ENCODE measurements at places on chromosomes 16 and 17.

DNA sequence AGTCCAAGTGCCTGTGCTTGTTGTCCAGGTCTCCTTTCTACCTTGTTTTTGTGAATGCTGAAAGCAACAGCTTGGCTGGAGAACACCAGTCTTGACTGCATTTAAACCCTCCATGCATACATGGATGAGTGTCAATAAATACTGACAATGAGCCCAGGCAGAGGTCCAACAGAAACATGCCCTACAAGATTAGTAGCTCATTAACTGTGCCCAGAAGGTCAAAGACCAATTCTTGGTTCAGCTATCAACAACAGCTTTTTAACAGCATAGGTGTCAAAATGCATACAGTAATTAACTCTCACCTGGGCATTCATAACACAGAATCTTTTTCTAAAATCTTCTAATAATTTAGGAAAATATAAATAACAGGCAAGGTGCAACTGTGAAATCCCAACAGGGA, 63.2 kb downstream of the N4BP1 start:
- DNase-seq, result no peak

DNA sequence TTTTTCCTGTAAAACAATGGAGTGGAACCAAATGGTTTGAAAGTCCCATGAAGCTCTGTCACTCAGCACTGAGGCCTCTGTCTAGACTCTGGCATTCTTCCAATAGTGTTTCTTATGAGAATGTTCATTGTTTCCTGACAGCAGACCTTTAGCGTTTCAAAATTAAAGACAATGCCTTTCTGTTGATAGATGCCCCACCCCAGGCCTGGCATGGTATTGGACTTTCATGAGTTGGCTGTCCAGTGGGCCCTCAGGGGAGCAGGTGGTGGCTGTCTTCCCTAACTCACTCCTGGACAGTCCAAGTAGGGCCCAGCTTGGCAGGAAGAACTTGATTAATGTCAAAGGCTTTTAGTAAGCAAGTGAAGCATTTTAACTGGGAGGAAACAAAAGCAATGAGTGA, 186.5 kb upstream of the CCL2 start:
- DNase-seq, result no peak

GRCh38 chr16:3363793-3364192, 8.1 kb downstream of the OR2C1 start:
- no peak for DNase-seq

GRCh38 chr16:22296225-22297113, 740 bp upstream of the POLR3E start:
- no peak for DNase-seq

DNA sequence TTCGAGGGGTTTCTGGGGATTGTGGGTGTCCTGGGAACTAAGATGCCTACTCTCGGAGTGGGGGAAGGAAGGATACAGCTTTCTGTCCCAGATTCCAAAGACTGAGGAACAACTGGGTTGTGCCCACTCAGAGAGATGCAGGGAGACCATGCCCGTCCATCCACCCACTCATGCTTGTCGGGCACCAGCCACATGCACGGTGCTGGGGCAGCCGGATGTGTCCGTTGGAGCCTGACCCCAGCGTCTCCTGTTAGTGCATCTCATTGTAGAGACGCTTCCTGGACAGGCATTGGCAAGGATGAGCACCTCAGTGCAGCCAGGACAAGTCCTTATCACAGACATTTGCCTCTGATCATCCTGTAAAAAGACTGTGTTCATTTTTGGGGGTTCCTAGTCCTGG, 58.1 kb downstream of the METRNL start:
- DNase-seq, result no peak

- DNase-seq, result peak; percentile 96
These were observed 1.5 kb downstream of the COL1A1 start for GRCh38 chr17:50199803-50200456.

- peak; percentile 92 for DNase-seq
These were observed 13.8 kb downstream of the ITGB3 start for GRCh38 chr17:47267354-47267828.

- DNase-seq, result no peak
These were observed 61.2 kb upstream of the MPHOSPH6 start for GRCh38 chr16:82231008-82231787.

GRCh38 chr16:1863681-1864460, 8.1 kb downstream of the MEIOB start:
- peak; percentile 23 for DNase-seq

DNA sequence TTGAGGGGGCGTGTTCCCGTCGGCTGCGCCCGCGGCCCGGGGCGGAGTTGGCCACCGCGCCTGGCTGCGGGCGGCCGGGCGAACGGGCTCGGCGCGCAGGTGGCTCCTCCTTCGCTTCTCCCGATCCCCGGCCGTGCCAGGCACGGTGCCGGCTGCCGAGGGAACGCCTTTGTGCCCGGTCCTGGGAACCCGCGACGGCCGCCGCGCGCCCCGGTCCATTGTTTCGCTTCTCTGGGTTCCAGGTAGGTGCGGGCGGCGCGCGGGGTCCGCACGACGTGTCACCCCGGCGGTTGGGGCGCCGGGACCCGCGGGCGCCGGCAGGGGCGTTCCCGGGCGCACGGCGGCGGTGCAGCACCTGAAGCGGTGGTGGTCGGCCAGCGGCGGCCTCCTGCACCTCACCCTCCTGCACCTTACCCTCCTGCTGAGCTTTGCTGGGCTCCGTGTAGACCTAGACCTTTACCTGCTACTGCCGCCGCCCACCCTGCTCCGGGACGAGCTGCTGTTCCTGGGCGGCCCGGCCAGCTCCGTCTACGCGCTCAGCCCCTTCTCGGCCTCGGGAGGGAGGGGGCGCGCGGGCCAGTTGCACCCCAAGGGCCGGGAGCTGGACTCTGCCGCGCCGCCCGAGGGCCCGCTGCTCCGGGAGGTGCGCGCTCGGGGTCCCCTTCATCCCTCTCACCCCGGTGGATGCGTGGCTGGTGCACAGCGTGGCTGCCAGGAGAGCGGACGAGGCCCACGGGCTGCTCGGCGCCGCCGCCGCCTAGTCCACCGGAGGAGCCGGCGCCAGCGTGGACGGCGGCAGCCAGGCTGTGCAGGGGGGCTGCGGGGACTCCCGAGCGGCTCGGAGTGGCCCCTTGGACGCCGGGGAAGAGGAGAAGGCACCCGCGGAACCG, 99.9 kb downstream of the EFCAB13 start:
- peak; percentile 10 for DNase-seq

GRCh38 chr16:14566599-14566998, 63.5 kb downstream of the PARN start:
- no peak for DNase-seq

- DNase-seq, result peak; percentile 12
These were observed 63.5 kb downstream of the CRISPLD2 start for GRCh38 chr16:84883301-84883700.

DNA sequence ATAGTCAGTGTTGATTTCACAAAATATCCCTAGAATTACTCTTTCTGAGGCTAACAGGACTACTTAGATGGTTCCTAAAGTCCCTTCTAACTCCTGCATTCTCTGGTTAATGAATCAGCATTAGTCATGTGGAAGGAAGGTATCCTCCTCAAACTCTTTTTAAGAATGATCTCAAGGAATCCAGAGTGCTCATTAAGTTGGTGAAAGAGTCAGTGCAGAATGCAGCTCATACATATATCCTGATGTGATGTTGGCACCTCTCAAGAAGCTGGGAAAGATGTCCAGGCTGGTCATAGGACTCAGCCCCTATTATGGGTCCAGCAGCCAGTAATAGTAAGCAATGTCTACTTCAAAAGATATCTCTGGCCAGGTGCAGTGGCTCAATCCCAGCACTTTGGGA, 65.5 kb downstream of the PIGL start:
- DNase-seq, result peak; percentile 86

DNA sequence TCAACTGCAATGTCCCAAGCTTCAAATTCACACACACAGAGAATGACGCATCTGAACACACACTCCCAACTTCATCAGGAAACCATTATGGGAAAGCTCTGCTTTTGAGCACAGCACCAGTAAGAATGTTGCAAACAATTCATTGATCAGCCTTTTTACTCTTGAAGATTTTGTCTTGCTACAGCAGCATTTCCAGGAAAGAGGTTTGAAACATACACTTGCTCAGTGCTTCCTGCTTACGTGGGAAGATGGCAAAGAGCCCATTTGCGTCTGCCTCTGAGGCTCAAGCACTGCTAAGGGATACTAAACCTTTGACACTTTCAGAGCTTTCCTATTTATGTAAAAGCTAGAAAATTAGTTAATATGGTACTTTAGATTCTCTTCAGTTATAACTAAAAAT, 77.2 kb upstream of the MON1B start:
- no peak for DNase-seq

GRCh38 chr17:75024686-75025397, 12.4 kb downstream of the MRPL58 start:
- DNase-seq, result no peak

DNA sequence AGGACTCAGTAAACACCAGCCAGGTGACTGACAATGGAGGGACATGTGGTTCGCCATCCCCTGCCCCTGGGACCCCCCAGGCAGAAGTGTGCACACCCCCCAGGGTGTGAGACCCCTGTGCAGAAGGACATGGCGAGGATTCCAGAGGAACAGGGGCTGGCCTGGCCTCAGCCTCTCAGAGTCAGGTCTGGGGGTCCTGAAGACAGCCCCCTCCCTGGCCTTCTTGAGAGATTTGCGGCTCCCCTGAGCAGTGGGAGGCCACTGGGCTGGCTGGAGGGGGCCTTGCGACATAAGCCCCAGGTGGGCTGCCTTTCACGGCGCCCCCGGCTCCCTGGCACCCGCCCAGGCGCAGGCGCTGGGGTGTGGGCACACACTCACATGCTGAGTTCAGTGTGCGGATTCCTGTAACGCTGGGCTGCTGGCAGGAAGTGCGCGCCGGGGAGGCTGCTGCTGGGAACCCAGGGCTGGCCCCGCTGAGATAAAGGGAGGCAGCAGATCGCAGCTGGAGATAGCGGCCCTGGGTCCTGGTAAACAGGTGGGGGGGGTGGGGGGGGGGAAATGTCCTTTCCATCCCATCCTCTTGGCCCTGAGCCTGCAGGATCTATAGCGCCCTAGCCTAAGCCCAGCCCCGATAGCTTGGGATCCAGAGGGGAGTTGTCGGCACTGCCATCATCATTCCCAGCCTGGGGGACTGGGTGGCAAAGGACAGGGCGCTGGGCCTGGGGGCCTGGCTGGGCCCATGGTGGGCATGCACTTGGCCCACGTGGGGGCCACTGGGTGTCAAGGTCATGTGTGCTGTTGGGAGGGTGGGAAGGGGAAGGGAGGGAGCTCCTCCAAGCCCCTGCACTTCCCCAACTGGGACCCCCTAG, 27.1 kb downstream of the TMEM235 start:
- peak; percentile 77 for DNase-seq

- no peak for DNase-seq
These were observed 93.4 kb upstream of the TMEM132E start for GRCh38 chr17:34485999-34486398.

GRCh38 chr17:33904476-33904875, 350.6 kb upstream of the CCL2 start:
- no peak for DNase-seq

GRCh38 chr17:6596081-6596480, 39.7 kb upstream of the PITPNM3 start:
- no peak for DNase-seq

GRCh38 chr17:41464682-41465081, 2.5 kb downstream of the KRT32 start:
- DNase-seq, result peak; percentile 95

GRCh38 chr17:62996221-62996620, 30.2 kb downstream of the TANC2 start:
- DNase-seq, result no peak

GRCh38 chr17:79410681-79411080, 200.2 kb downstream of the RBFOX3 start:
- no peak for DNase-seq

DNA sequence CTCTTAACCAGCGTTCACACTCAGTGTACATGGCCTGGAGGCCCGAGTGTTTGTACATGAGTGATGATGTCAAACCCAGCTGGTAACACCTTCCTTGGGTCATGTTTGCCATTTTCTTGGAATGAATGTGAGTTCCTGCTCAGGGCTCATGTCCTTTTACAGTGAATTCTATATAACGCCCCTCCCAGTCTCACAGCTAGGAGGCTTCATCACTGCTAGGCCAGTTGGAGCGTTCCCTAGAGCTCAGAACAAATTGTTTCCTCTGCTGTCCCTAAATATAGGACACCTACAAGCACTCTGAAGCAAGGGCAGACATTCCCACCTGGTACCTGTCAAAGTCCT, 5.5 kb downstream of the TIMM22 start:
- DNase-seq, result peak; percentile 43

GRCh38 chr17:40122136-40122998, 596 bp downstream of the MSL1 start:
- DNase-seq, result peak; percentile 65

DNA sequence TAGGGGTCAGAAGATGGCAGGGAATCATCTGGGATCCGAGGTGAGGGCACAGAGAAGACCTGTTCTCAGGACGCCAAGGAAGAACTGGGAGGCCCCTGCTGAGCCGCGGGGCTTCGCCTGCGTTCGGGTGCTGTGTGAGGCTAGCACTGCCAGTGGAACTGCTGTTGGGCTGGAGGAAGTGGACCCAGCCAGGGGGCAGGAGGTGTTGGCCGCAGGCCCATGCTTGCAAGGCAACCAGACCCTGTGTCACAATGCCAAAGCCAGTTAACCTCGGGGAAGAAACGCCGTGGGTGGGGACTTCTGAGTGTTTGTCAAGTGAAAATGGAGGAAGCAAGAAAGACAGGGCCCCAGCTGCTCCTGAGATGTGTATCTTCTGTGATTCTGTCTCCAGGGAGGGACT, 185.5 kb downstream of the LGALS9B start:
- DNase-seq, result no peak

GRCh38 chr17:68318103-68318991, 27.1 kb downstream of the ARSG start:
- DNase-seq, result peak; percentile 57

- DNase-seq, result no peak
These were observed 26.8 kb downstream of the C17orf75 start for GRCh38 chr17:32315171-32315570.

- DNase-seq, result no peak
These were observed 52.2 kb downstream of the TRARG1 start for GRCh38 chr17:1331708-1332107.

DNA sequence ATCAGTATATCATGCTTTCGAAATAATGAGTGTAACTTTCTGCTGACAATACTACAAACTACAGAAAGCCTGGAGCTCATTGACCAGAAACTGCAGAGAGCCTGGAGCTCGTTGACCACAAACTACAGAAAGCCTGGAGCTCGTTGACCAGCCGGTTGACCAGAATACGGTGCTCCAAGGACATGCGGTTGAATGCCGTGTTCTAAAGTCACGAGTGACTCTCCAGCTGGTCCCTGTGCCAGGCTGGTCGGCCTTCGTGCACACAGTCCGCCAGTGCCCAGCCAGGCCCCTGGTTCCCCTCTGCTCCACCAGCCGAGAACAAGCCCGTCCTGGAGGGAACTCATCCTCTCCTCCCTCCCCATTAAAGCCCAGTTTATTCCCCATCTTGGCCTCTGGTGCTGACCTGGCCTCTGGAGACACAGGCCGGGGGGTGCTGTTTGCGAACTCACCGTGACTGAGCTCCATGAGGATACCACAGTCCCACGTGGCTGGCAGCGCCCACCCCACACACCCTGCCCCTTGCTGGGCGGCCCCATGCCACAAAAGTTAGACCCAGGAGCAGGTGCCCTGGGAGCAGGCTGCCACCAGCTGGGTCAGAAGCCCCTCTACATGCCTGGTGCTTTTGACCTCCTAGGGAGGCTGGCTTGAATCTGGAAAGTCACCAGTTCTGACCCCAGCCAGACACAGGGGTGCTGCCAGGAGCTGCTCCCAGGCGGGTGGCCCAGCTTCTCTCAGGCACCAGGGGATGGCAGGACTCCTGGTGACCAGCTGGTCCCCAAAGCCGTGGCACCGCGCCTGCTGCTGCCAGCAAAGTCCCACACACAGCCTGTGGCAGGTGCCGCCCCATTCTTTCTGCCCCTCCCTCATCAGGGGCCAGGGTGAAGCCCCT, 15.5 kb upstream of the CDH15 start:
- DNase-seq, result no peak

- DNase-seq, result no peak
These were observed 37.7 kb downstream of the XYLT1 start for GRCh38 chr16:17432901-17433576.
